Stimulated activated CD4-positive, alpha-beta T cell treated with anti-CD3 and anti-CD28 coated beads, Interleukin-2, amount 100 ng/mL, for 4 hours (primary cell): ENCODE measurements at places on chromosomes 13 and 19.
A peak's percentile ranks its signal among the peaks of the same experiment; 100 is the strongest.

GRCh38 chr13:22748866-22749577, 431.8 kb upstream of the SGCG start:
- DNase-seq, result no peak

GRCh38 chr19:434152-434960, 25.4 kb upstream of the C2CD4C start:
- DNase-seq, result no peak

DNA sequence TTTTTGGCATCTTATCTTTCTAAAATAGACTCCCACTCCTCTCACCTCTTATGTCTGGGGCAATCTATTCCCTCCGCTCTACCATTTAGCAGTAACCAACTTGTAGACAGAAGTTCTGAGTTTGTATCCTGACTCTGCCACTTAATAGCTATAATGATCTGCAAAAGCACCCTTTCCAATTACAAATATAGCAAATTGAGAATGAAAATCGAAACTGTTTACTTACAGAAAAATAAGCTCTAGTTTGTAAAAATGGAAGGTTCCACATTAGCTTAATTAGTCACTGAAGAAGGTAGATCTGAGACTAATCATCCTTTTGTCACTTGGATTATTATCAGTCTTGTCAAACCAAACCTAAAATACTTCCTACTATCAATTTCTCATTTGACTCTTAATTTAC, 409.3 kb downstream of the DIAPH3 start:
- DNase-seq, result no peak

- DNase-seq, result no peak
These were observed 833.9 kb downstream of the SLITRK1 start for GRCh38 chr13:83048419-83048818.

GRCh38 chr19:41405776-41406175, 8.2 kb downstream of the BCKDHA start:
- DNase-seq, result no peak

GRCh38 chr19:49806620-49806959, 6.5 kb downstream of the FUZ start:
- DNase-seq, result no peak

DNA sequence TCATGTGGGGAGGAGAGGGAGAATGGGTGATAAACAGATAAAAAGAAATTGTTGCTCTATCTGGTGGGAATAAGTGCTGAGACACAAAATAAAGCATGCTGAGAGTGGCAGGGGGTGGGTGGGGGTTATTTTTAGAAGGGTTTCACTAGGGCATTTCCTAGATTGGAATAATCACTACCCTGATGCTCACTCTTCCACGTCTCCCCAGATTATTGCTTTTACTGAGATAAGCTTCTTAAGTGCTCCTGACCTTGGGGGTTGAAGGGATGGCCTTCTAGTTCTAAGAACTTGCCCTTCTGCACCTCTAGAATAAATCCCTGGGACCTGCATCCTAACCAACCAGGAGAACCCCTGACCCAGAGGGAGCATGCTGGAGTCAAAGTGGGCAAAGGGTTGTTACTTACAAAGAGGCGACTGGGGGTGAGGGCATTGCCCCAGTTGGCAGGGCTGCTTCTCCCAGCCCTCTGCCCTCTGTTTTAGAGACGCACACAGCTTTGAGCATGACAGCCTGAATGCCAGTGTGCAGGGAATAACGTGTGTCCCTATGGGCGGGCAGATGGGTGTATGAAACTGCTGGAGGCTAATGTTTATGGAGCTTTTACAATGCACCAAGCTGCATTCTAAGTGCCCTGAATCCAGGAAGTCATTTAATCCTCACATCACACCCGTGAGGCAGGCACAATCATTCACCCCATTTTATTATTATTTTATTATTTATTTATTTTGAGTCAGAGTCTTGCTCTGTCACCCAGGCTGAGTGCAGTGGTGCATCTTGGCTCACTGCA, 743 bp downstream of the RDH8 start:
- no peak for DNase-seq

DNA sequence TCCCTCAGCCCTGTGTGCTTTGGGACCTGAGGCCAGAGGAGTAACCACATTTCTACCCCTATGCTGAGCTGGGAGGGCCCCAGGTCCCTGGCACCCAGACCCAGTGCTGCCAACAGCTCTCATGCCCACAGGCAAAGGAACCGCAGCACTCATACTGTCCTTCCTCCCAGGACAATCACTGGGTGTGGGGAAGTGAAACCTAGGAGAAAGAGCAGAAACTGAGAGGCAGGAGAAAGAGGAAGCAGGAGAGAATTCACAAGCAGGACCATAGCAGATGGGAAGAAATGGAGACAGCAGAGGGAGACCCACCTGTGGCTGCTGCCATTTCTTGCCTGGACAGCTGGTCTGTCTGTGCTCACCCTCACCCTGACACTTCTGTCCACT, 18.9 kb downstream of the CCDC97 start:
- DNase-seq, result no peak

DNA sequence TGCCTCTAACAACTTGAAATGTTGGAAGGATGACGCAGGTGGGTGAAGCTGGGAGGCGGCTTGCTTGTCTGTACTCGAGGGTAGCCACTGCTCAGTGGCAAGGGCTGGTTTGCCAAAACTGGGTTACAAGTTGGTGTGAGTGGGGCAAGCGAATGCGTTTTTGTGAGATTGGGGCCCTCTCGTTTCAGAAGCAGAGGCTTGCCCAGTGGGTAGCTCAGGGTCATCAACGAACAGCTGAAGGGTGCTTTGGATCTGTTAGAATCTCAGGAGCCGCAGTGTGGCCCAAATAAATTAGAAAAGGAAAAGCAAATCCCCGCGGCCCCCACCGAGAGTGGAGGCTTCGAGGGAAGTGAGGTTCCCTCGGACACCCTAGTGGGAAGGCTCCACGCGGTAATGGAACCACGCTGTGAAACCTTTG, 7.3 kb downstream of the ATP4B start:
- no peak for DNase-seq

- no peak for DNase-seq
These were observed 223.6 kb downstream of the TM9SF2 start for GRCh38 chr13:99724633-99725517.

- no peak for DNase-seq
These were observed 1331.7 kb upstream of the MIR17HG start for GRCh38 chr13:90015565-90016507.

DNA sequence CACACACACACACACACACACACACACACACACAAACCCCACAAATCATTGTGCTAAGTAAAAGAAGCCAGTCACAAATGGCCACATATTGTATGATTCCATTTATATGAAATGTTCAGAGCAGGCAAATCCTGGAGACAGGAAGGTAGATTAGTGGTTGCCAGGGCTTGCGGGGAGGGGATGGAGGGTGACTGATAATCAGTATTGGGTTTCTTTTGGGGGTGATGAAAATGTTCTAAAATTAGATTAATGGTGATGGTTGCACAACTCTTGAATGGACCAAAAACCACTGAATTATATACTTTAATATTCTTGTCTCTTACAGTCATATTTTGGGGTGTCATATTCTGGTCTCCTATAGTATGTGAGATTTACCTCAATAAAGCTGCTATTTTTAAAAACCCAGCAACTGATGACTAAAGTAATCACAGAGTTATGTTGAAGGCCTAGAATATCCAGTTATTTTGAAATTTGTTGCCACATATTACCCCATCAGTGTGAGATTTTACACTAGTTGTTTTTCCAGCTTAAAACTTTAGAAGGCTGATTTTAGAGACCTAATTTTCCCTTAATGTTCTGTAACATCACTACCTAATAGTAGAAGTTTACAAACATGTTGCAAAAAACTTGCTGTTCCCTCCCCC, 20.3 kb downstream of the FLT1 start:
- DNase-seq, result no peak

- no peak for DNase-seq
These were observed 2.6 kb upstream of the SLC10A2 start for GRCh38 chr13:103068836-103069235.

- peak; percentile 73 for DNase-seq
These were observed 7.1 kb upstream of the NFIC start for GRCh38 chr19:3359015-3359918.

GRCh38 chr13:32159137-32159869, 127.7 kb downstream of the FRY start:
- DNase-seq, result no peak

GRCh38 chr13:37456506-37456905, 142.1 kb downstream of the POSTN start:
- no peak for DNase-seq

- DNase-seq, result no peak
These were observed 76.9 kb downstream of the ING1 start for GRCh38 chr13:110790371-110790770.

DNA sequence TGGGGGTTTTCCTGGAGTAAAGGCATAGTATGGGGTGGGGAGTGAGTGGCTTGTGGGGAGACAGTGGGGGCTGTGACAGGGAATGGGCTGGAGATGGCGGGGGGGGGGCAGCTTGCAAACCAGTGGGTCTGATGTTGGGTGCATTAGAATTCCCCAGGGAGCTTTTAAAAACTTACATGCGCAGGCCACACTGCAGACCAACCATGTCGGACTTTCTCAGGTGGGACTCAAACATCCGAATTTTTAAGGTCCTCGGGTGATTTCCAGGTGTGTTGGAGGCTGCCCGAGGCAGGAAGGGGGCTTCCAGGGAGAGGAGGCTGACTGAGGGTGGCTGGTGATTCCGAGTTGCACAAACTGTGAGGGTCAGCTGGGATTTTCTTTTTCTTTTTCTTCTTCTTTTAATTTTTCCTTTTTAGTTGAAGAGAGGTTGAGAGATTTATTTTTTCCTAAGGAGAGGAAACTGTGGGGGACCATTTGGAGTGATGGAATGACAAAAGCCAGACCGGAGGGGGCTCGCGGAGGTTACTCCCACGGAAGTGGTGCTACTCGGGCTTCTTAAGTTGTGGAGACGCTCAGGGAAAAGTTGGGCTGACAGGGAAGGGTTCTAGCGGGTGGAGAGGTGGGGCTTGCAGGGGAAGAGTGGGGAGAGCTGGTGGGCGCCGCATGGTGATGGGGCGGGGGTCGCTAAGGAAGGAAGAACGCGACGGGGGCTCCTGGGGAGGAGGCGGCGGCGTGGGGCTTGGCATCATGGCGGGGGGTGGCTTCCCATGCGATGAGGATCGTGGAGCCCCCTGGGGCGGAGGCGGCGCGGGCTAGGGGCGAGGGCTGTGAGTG, 997 bp upstream of the CACNG8 start:
- DNase-seq, result no peak

DNA sequence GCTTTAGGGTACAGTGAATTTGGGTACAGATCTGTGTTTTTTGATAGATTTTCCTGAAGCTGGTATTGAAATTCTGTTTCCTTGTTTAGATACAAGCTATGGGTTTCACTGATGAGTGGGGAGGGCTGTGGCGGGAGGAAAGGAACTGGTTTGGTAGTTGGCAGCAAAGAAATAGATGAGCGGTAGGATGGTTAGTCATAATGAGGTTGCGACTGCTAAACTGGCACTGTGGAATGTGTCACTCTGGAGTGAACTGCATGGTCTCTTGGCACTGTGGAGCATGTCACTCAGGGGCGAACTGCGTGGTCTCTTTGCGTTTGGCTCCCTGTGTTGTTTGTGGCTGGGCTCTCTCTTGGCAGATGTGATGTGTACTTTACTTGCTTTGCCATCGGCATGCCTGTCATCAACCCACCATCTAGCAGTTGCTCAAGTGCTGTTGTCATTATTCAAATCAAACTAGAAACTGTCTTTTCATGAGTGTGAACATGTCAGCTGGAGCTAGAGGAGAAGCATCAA, 82.1 kb downstream of the ATP8A2 start:
- no peak for DNase-seq

DNA sequence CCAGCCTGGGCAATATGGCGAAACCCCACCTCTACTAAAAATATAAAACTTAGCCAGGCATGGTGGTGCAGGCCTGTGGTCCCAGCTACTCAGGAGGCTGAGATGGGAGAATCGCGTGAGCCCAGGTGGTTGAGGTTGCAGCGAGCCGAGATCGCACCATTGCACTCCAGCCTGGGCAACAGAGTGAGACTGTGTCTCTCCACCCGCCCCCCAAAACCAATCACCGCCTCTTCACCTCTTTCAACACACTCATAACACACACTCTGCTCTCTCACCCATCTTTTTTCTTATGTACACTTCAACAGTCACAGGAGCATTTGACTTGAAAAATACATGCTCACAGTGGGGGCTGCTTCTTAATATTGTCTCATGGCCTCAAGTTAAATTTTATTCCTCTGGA, 76.8 kb downstream of the ESD start:
- DNase-seq, result no peak
